Stimulated activated CD4-positive, alpha-beta T cell treated with anti-CD3 and anti-CD28 coated beads, Interleukin-4, amount 100 ng/mL, for 48 hours (primary cell): ENCODE measurements at places on chromosomes 2 and 18.

- DNase-seq: no peak
These were observed 3.1 kb downstream of the TTC21B start for GRCh38 chr2:165950438-165950837.

- no peak for DNase-seq
These were observed 264.8 kb upstream of the RND3 start for GRCh38 chr2:150752229-150752628.

DNA sequence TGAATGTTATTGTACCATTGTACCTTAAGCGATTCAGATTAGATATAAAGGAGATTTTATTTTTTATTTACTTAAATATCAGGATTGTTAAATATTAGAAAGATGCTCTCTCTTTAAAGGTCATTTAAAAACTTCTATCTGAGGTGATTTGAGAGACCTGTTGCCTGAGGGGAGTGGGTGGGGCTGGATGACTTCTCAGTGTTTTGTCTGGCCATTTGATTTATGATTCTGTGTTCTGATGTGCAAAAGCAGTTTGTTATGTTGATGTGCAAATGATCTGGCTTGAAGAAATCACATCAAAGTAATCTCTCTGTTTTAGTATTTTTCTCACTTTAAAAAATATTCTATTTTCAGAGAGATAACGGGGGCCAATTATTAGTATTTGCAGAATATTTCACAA lies 370.8 kb downstream of the NUP35 start:
- no peak for DNase-seq

DNA sequence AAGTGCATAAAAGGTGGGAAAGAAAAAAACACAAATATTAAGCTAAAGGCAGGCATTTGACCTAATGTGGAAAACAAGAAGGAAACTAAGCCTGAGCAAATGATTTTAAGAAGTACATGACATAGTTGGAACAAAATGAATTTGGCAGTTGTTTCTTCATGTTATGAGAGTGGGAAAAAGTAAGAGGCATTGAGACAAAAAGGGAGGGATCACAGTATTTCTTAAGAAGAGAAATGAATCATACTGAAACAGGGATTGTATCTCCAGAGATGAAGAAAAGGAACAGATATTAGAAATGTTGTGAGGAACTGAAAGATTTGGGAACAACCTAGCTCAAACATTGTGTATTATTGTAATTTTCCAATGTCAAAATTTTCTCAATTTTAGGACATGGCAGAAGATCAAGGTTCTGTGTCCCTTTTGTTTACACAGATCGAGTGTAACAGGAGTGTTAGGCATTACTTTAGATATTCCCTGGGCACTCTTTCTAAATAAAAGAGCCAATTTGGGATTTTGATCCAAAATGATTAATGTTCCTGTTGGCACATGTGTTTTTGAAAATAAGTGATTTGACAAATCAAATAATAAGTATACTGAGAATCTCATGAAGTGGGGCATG lies 98.6 kb downstream of the CALCRL start:
- no peak for DNase-seq

GRCh38 chr2:134432435-134432883 lies 178.6 kb downstream of the MGAT5 start:
- no peak for DNase-seq
